Suppressor macrophage treated with lipopolysaccharide for 4 hours (primary cell): ENCODE measurements at places on chromosomes 3 and 15.

DNA sequence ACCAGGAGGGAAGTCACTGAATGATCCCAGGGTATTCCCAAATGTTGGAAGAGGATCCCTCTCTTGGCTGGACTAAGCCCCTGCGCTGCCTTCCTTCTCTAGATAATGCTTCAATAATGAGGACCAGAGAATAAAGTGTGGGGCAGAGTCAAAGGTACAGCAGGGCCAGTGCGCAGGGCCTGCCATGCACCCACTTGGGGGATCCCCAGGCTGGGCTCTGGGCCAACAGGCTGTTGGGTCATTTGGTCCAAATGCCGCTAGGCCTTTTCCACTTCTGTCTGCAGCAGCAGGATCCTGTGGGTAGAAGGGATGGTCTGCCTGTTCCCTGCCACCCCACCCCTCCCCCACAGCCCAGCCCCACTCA is 5.7 kb upstream of the CLK3 start:
- no peak for DNase-seq

- no peak for DNase-seq
Measured at GRCh38 chr3:151446002-151446340, 14.9 kb downstream of the IGSF10 start.

DNA sequence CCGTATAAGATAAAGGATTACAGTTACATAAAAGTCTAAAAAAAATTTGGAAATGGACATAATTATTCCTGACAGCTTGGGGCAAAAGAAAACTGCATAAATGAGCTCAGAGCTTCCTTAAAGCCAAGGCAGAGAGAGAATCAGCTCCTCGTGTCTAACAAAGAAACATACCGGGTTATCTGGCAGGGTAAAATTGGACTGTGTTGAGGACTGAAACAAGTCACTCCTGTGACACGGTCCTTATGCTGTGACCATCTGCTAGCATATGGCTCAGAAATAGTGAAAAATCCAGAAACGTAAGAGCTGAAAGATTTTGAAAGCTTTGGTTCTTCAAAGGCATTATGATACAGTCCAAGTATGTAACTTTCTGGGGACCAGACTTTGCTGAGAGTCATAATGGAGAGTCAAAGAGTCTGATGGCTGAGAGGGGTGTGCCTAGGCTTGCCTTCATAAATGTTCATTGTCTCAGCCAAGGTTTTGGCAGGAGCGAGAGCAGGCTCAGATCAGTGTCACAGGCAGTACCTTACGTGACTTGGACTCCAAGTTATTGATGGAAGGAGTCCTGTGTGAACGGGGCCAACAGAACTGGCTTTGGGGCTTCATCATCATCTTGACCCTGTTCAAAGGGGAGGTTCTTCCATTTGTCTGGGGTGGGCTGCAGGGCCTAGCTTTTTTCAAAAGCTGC is 12.5 kb downstream of the MAP6D1 start:
- no peak for DNase-seq

GRCh38 chr15:74368121-74368520 is 675 bp upstream of the CYP11A1 start:
- DNase-seq, result no peak

DNA sequence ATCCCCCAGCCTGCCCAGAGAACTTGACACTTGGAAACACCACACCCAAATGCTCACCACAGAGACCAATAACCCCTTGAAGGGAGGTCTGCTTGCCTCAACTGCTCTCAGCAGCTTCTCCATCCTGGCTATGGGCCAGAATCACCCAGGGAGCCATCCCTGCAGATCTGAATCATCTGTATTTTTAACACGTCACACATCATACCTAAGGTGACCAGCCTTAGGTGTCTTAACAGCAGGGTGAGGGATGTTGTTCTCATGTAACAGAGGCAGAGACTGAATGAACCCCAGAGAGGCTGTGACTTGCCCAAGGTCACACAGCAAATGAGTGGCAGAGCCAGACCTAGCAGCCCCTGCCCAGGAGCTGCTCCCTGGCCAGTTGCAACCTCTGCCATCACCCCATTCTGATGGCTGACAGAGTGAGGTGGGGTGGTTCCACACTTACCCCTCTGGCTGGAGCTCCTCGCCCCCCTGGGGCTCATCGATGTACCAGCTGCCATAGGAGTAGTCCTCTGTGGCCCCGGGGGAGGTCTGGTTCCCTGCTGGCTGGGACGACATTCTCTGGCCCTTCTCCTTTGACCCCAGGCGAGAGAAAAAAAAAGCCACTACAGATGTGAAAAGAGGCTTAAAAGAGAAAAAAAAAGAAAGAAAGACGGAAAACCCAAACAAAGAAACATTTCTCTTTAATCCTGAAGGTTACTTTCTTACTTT is 722 bp downstream of the STRA6 start:
- no peak for DNase-seq

- DNase-seq, result no peak
Measured at GRCh38 chr15:37037071-37037655, 63.2 kb downstream of the MEIS2 start.

- no peak for DNase-seq
Measured at GRCh38 chr3:12751571-12751970, 7.5 kb downstream of the TMEM40 start.

DNA sequence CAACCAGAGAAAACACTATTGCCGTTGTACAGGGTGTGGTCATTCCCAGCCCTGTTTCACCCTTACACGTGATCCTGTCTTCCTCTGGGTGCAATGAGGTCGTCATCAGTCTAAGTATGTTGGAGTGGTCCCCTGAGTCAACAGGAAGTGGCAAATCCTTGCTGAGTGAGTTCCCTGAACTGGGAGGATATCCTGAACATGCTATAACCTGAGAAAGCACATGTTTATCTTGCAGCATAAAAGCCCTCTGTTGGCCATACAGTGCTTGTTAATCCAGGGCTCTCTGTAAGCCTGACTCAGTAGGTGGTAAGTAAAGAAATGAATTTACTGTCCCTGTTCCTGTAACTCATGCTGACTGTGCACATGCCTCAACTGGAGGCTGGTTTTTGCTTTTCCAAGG is 477.8 kb upstream of the RGMA start:
- no peak for DNase-seq

DNA sequence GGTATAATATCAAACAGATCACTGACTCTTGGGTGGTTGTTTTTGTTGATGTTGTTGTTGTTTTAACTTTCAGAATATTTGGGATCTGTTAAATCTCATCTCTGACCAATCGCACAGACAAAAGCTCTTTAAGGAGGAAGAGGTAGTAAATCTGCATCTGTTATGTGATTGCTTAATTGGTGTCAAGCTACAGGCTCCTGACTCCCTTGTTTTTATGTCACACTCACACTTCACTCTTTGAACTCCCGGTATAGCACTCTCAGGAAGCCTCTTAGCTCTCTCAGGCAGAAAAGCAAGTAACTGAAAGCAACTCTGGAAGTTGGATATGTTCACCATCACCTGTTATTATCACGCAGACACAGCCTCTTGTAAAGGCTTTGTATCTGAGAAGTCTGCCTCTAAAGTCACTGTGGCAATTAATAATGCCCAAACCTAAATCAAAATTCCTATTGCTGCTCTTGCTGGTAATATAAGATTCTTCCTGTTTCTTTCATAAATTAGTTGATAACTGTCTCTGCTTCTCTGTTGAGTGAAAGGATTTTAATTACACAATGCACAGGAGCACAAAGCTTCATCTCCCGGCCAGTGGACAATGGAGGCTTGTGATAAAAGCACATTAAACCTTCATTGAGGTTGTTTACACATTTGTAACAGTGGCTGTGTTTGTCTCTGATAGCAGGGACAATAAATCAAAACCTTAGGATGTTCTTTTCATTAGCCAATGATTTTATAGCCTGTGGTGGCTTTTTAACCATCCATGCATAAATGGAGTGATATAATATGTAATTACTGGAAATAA is 576.7 kb downstream of the MFSD1 start:
- DNase-seq, result no peak

DNA sequence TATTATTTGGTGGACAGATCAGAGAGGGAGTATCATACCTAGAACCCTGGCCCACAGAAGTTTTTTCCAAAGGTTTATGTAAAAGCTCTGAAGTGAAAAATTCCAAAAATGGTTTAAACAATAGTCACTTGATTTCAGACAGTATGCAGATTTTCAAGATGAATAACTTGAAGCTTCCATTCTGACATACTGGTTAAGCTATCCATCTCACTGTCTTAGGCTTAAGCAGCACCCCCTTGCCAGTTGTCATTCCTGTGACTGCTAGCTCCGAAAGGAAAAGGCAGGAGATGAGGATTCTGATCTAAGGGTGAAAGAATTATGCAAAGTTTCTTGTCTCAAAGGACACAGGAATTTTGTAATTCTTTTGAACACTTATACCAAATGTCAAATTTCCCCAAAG is 337.5 kb upstream of the THBS1 start:
- no peak for DNase-seq

DNA sequence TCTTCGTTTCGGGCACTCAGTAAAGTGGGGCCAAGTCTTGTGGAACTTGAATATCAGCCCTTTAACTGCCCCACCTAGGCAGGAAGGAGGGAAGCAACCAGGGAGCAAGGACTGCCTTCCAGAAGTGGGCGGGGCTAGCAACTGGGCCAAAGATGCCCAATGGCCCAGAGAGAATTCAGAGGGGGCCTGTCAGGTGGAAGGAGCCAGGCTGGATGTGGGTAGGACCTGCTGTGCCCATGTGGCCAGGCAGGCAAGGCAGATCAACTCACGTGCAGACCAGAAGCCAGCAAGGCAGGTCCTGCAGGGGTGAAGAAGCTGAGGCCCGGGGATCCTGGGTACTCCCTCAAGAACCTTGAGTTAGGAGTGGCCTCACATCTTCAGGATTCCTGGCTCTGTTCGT is 5.5 kb downstream of the MAP6D1 start:
- DNase-seq, result no peak

GRCh38 chr3:159158213-159158612 is 356.4 kb downstream of the MFSD1 start:
- DNase-seq, result no peak

DNA sequence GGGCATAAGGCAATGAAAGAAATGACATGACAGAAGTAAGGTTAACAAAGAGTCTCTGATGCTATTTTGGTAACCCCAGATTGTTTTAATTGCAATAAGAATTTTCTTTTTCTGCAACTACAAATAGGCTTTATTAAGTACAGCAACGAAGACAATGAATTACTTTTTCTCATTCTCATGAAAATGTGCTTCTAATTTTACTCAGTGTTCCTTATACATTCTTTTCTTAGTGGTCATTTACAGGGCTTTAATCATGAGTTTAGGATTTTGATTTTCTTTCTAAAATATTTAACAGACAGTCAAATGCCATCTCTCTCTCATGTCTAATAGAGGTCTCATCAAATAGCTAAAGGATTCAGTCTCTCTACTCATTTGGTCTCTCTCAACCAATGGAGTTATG is 452.1 kb downstream of the RAP2B start:
- no peak for DNase-seq

DNA sequence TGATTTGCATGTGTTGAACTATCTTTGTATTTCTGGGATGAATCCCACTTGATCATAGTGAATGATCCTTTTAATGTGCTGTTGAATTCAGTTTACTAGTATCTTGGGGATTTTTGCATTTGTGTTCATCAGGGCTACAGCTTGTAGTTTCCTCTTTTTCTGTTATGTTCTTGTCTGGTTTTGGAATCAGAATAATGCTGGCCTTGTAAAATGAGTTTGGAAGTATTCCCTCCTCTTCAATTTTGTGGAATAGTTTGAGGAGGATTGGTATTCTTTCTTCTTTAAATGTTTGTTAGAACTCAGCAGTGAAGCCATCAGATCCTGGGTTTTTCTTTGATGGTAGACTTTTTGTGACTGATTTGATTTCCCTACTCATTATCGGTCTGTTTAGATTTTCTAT is 63.1 kb upstream of the FBN1 start:
- DNase-seq, result no peak

DNA sequence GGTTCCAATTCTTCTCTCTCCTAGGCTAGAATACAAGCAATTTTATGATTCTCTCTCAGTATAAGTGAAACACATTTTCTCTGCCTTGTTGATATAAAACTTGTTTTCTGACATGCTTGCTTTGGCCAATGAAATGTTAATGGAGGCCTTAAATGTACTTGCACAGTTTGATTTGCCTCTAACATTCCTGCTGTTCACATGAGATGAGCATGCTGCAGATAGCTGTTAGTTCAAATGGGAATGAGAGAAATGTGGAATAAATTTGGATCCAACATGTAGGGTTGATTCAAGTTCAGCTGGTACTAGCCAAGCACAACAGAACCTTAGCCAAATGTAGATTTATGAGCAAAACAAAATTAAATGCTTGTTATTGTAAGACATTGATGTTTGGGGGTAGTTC is 32.6 kb upstream of the FHIT start:
- no peak for DNase-seq

DNA sequence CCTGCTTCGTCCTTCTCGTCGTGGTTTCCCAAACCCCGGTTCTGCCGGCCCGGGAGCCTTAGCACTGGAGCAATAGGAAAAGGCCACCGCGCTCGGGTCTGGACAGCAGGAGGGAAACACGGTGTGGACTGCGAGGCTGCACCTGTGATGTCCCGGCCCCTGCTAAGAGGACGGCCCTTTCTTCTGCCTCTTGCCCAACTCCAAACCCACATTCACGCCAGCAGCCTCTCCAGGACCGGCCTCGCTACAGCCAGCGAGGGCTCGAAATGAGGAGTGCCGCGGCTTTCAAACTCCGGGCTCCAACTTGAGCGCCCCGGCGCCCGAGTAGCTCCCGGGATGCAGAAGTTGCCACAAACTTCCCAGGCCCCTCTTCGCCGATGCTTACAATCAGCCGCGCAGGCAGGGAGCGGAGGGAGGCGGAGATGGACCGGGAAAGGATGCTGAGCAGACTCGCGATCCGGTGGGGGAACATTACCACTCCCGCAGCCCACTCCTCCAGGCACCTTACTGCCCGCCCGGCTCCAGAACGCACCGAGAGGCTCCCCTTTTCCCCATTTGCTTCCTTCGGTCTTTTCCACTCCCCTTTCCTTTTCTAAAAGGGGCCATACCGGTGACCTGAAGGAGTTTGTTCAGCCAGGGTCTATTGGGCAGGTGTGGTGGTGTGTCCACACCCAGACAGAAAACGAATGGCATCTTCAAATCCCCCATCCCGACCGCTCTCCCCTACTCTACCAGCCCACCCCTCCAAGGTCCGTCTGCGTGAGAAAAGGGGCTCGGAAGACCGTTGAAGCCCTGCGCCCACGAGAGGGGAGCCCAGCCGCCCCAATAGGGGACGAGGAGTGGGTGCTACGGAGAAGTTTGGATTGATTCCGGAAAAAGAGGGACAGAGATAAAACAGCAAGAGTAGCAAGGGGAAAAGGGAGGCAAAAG is 18.8 kb upstream of the SATB1 start:
- peak; percentile 34 for DNase-seq
